ENCODE measurements at places on chromosomes 5 and 9. TPM values are rescaled to one million over a fixed set of nuclear protein-coding genes. Genes with fewer than 3 reads are reported as not detected.

DNA sequence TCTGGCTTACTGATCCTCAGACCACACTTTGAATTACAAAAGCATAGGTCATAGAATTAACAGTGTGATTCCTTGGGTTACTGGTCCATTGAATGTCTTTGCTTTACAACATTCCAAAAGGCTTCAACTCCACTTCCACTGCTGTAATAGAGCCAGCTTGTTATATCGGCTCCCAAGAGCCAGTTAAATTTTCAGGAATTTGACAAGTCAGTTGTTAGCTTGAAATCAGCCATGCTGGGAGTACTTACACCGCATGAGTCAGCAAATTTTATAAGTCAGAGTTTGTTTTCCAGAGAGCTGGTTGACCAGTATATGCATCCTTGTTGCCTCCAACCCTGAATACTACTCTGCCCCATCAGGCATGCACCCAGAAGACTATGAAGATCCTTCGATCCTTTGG, 73.1 kb downstream of the FOXB2 start:
- DNase-seq: peak; percentile 6

DNA sequence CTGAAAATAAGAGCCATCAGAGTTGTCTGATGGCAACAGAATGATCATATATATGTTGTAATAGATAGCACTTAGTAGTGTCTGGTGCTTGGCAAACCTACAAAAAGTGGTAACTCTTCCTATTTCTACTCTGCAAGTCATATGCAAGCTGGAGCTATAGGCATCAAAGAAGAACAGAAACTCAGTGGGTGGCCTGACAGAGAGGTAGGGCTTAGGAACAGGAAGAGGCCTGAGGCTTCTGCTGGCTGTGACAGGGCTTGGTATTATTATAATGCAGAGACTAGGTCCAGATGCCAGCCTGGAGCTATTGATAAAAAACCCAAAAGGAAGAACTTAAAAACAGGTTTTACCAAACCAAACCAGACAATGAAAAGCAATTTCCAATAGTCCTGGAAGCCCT, 4.4 kb upstream of the DIAPH1 start:
- no peak for DNase-seq

DNA sequence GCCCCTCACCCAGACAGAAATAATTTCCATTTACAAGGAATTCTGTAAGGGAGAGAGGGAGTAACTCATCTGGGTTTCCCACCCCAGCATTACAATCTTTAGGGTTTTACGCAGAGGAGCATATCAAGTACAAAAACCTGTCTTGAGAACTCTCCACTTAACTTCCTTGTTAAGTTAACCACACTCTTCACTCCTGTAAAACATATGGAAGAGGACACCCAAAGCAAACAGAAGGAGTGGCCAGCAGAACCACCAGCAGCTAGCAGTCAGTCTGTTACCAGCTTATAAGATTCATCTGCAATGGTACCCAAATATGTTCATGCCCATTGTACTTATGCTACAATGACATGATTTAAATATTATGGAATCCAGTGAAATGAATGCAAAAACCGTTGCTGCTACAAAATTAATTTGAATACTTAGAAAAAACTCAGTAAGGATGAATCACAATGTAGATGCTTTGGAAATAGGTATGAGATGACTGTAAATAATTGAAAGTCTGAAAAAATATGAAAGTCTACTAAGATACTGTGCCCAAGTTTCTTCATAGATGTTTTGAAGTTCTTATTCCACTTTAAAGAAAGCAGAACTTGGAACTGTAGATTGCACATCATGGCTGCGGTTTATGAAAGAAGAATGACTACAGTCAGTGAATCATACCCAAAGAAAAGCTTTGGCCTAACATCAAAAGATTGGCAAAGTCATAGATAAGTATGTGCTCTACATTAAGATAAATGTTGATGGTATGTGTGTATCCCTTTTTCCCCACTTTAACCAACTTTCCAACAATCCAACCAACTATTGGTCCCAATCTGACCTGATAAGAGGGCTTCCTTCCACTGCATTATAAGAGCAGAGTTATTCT, 233.6 kb downstream of the ACTL7B start:
- DNase-seq: peak; percentile 96

Gene COL15A1
- total RNA-seq: under 0.01 TPM

Gene CCDC187
- total RNA-seq: not detected

Measured in bronchial epithelial cell (primary cell).